Activated CD8-positive, alpha-beta memory T cell treated with anti-CD3 and anti-CD28 coated beads, Interleukin-2, amount 10 ng/mL, durations not matched to agents 7 days and 5 days (primary cell): ENCODE measurements at places on chromosomes 5 and 9.
A peak's percentile ranks its signal among the peaks of the same experiment; 100 is the strongest.

DNA sequence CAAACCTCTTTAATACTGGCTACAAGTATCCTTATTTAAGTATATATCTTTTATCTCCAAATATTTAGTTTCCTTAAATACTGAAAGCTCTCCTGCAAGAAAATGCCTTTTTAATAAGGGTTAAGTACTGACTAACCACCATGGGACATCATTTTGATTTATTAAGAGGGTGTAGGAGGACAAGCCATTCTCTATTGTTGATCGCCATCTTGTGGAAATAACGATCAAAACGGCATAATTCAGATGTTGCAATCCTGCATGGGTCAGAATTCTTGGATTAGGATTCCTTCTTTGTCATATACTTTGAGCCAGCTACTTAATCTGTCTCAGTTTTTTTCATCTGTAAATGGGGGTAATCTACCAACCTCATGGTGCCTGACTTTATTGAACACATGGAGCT lies 28.7 kb upstream of the C5orf46 start:
- H3K27me3 ChIP-seq: peaks cover 4% of the 10 kb centered on the region
- DNase-seq: no peak
- no peak overlapping the region for H3K4me3 ChIP-seq
- no peaks in the 10 kb centered on the region for H3K36me3 ChIP-seq

- no peaks in the 10 kb centered on the region for H3K27me3 ChIP-seq
- H3K36me3 ChIP-seq: no peaks in the 10 kb centered on the region
- no peak overlapping the region for H3K4me3 ChIP-seq
- DNase-seq: no peak
These were observed 1079.9 kb upstream of the ACO1 start for GRCh38 chr9:31304576-31304975.

DNA sequence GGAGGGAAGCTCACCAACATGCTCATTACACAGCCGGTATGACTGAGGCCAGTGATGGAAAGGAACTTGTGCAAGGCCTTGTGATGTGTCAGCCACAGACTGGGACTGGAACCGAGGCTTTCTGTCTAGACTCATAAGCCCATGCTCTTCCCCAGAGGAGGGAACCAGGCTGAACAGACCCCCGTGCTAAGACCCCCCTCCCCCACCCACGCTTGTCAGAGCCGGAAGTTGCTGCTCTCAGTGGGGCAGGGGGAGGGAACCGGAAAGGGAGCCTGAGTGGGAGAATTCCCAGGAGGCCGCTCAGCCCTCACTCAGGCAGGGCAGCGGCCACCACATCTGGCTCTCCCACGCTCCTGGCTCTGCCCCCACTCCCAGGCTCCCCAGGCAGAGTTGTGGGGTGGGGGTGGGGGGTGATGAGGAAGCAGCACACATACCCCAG lies 4.1 kb upstream of the PDGFRB start:
- no peak overlapping the region for H3K4me3 ChIP-seq
- H3K4me1 ChIP-seq: peaks cover 15% of the 10 kb centered on the region
- H3K27me3 ChIP-seq: peaks cover 11% of the 10 kb centered on the region
- no peak for DNase-seq
- no peak overlapping the region for H3K27ac ChIP-seq

GRCh38 chr9:82421498-82421897 lies 432.9 kb downstream of the SPATA31D1 start:
- H3K4me1 ChIP-seq: no peaks in the 10 kb centered on the region
- no peak for DNase-seq
- H3K27me3 ChIP-seq: no peaks in the 10 kb centered on the region
- H3K27ac ChIP-seq: no peak overlapping the region

DNA sequence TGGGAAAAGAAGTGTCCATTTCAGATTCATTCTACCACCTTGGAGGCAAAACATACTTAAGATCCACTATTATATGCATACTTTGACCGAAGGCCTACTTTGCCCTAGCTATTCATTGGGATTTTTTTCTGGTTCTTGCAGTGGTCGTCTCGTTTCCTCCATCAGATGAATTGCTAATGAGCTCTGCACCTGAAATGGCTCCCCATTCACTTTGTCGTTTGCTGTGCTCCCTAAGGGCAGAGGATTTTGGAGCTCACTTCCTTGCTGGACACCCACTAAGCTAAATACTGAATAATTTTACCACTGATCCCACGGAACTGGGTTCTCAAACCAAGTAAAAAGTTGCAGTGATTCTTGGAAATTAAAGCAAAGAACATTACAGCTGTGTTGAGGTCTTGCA lies 1.9 kb downstream of the KDM3B start:
- H3K27ac ChIP-seq: peak overlapping the region; percentile 97
- no peaks in the 10 kb centered on the region for H3K27me3 ChIP-seq
- DNase-seq: no peak

DNA sequence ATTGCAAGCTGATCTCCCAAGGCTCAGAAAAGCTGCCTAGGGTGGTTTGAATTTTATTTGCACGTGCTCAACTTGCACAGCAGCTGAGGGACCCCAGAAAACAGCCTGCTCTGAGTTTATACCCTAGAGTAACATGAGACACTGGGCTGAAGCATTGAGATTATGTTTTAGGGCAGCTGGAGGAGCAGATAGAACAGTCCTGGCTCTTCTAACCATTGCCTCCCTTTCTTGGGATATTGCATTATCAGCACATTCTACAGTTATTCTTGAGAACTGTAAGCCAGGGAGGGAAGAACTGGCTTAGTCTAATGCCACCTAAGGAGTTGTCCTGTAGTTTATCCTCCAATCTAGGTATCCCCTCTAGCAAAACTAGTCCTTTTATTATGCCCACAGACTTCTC lies 10.3 kb downstream of the SMC2 start:
- H3K27me3 ChIP-seq: no peaks in the 10 kb centered on the region
- H3K4me3 ChIP-seq: no peak overlapping the region
- H3K27ac ChIP-seq: no peak overlapping the region
- DNase-seq: no peak
- peaks cover 68% of the 10 kb centered on the region for H3K36me3 ChIP-seq

GRCh38 chr9:108049671-108050494 lies 560.3 kb upstream of the KLF4 start:
- H3K4me1 ChIP-seq: no peaks in the 10 kb centered on the region
- no peak for DNase-seq
- H3K4me3 ChIP-seq: no peak overlapping the region
- H3K36me3 ChIP-seq: no peaks in the 10 kb centered on the region
- H3K27ac ChIP-seq: no peak overlapping the region

DNA sequence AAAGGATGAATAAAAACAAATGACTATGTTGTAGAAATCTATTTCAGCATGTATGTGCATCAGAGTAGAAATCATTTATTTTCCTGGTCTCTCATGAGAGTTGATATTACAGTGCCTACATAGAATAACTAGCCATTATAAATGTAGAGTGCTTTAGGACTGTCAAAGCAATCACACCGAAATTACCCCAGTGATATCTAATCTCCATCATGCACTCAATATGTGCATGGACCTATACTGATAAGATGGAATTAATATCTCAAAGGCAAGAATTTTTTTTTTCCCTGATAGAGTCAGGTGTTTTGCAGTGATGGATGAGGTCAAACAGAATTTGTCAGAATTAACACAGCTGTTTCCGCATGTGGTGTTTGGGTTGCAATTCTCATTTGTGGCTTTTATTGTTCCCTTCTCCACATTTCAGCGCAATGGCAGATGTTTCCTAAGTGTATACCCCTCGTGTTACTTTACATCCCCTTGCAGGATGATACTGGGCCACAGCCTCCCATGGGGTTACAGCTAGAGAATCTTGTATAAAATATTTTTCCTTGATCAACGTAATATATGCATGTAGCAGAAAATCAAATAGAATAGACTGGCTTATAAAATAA lies 298.8 kb downstream of the RASEF start:
- no peak overlapping the region for H3K4me3 ChIP-seq
- no peaks in the 10 kb centered on the region for H3K4me1 ChIP-seq
- no peak overlapping the region for H3K27ac ChIP-seq
- H3K27me3 ChIP-seq: no peaks in the 10 kb centered on the region
- no peaks in the 10 kb centered on the region for H3K36me3 ChIP-seq
- no peak for DNase-seq

DNA sequence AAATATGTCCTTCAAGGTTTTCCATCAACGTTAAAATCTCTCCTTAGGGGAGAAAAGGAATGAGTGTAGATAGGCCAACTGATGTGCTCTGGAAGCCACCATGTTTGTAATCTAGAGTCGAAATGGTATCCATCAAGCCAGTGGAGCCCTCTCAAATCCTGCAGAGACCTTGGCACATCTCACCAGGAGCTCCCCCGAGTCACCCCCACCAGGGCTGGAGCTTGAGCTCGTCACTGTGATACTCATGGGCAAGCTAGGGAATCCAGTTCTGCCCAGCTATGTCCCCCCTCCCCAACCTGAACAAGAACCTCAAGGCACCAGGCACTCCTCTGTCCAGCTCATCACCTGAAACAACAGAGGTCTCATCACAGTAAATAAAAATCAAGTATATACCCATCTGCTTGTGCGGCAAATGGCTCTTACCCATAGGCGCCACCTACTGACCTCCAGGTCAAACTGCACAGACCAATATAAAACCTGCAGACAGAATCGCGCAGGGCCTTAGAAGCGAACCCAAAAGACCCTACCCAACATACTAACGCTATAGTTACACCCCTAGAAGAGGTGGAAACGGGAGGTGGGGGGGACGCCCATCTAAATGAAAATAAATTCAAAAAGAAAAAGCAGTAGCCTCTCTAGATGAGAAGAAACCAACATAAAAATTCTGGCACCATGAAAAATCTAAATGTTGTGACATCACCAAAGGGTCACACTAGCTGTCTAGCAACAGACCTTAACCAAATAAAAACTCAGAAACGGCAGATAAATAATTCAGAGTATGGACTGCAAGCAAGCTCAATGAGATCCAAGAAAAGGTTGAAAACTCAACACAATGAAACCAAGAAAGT lies 75.0 kb downstream of the TTC39B start:
- no peak for DNase-seq
- H3K4me3 ChIP-seq: no peak overlapping the region
- peaks cover 35% of the 10 kb centered on the region for H3K36me3 ChIP-seq
- H3K27ac ChIP-seq: no peak overlapping the region
- H3K4me1 ChIP-seq: peaks cover 22% of the 10 kb centered on the region

- no peaks in the 10 kb centered on the region for H3K36me3 ChIP-seq
- no peak overlapping the region for H3K27ac ChIP-seq
- H3K27me3 ChIP-seq: no peaks in the 10 kb centered on the region
- H3K4me3 ChIP-seq: no peak overlapping the region
- H3K4me1 ChIP-seq: no peaks in the 10 kb centered on the region
These were observed 144.9 kb downstream of the ALDH1A1 start for GRCh38 chr9:72807765-72808445.

DNA sequence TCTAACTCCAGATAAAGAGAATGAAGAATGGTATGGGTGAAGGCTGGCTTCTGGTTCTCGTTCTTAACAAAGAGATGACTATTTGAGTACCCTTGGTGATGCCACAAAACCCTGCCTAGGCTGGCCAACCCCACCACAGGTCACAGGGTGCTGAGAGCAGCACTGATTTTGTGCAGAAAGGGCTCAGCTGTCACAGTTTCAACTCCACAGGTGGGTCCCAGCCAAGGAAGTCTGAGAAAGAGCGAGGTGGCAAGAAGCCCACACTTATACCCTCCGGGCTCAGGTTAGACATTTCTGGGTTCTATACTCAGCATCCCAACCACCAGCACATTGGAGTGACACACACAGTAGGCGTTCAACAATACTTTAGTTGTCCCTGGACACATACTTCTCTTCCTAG lies 118.1 kb downstream of the SLIT3 start:
- no peak for DNase-seq
- no peaks in the 10 kb centered on the region for H3K36me3 ChIP-seq
- H3K4me3 ChIP-seq: no peak overlapping the region
- no peak overlapping the region for H3K27ac ChIP-seq
- H3K4me1 ChIP-seq: no peaks in the 10 kb centered on the region

- peak overlapping the region; percentile 76 for H3K4me3 ChIP-seq
- peak overlapping the region; percentile 99 for H3K27ac ChIP-seq
- peaks cover 3% of the 10 kb centered on the region for H3K36me3 ChIP-seq
- peaks cover 54% of the 10 kb centered on the region for H3K4me1 ChIP-seq
- peak; percentile 58 for DNase-seq
These were observed 27.1 kb downstream of the GRAMD2B start for GRCh38 chr5:126450346-126450745.

DNA sequence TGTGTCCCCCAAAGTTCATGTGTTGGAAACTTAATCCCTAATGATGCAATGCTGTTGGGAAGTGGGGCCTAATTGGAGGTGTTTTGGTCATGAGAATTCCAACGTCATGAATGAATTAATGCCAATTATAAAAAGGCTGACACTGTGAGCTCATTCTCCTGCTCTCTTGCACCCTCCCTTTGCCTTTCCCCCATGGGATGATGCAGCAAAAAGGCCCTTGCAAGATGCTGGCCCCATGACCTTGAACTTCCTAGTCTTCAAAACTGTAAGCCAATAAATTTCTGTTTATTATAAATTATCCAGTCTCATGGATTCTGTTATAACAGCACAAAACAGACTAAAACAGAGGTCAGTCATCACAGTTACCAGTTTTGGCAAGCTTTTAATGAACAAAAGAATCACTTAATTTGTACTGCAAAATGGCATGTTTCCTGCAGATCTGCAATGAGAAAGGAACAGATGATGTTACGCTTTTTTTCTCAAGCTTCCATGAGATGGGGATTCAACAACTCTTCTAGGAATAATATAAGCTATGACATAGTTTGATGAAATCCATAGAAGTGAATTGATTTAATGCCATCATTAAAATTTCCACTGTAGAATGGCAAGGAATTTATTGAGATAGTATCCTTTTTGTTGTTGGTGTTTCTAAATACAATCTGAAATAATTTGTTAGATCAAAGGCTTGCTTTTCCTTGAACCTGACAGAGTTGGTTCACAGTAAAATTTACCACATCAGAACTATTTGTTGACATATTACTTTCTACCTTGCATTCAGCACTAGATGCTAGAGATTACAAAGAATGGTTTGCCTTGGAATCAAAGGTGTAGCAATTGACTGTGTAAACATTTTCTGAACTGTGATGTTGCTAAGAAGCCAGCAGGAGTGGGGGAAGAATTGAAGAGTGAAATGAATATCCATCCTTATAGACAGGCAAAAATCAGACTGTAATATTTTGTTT lies 29.3 kb upstream of the RFK start:
- peak overlapping the region; percentile 75 for H3K27ac ChIP-seq

GRCh38 chr9:33202018-33202417 lies 34.9 kb upstream of the B4GALT1 start:
- no peaks in the 10 kb centered on the region for H3K36me3 ChIP-seq
- H3K27ac ChIP-seq: peak overlapping the region; percentile 87
- peak overlapping the region; percentile 7 for H3K4me3 ChIP-seq
- H3K27me3 ChIP-seq: peaks cover 10% of the 10 kb centered on the region
- DNase-seq: no peak
- H3K4me1 ChIP-seq: peaks cover 32% of the 10 kb centered on the region

GRCh38 chr5:75055727-75056144 lies 3.4 kb upstream of the GCNT4 start:
- peaks cover 47% of the 10 kb centered on the region for H3K27me3 ChIP-seq
- H3K4me1 ChIP-seq: peaks cover 42% of the 10 kb centered on the region
- H3K36me3 ChIP-seq: no peaks in the 10 kb centered on the region
- DNase-seq: no peak
- H3K27ac ChIP-seq: no peak overlapping the region
